Left forelimb (tissue), 1 donor: ENCODE measurements at places on chromosomes 11 and 22.

GRCh38 chr22:42648017-42648367 lies 1.2 kb downstream of the CYB5R3 start:
- no peak for DNase-seq

DNA sequence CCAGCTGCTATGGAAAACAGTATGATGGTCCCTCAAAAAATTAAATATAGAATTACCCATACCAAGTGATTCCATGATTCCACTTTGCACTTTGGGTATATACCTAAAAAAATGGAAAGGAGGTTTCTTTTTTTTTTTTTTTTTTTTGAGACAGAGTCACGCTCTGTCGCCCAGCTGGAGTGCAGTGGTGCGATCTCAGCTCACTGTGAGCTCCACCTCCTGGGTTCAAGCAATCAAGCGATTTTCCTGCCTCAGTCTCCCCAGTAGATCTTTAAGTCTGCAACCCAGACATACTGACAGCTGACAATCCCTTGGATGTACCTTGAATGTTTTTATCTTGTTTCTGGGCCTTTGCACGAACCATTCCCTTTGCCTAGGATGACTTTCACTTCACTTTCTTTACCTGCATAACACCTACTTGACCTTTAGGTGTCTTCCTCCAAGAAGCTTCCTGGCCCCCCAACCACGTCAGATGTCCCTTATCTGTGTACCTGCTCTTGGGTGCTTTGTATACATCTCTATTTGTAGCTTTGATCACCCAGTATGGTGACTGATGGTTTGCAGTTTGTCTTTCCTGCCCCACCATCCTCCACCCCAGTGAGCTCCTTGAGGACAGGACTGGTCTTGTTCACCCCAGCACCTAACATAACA lies 11.6 kb downstream of the UCP3 start:
- DNase-seq, result no peak

GRCh38 chr11:99343117-99343516 lies 322.4 kb downstream of the CNTN5 start:
- DNase-seq, result no peak

DNA sequence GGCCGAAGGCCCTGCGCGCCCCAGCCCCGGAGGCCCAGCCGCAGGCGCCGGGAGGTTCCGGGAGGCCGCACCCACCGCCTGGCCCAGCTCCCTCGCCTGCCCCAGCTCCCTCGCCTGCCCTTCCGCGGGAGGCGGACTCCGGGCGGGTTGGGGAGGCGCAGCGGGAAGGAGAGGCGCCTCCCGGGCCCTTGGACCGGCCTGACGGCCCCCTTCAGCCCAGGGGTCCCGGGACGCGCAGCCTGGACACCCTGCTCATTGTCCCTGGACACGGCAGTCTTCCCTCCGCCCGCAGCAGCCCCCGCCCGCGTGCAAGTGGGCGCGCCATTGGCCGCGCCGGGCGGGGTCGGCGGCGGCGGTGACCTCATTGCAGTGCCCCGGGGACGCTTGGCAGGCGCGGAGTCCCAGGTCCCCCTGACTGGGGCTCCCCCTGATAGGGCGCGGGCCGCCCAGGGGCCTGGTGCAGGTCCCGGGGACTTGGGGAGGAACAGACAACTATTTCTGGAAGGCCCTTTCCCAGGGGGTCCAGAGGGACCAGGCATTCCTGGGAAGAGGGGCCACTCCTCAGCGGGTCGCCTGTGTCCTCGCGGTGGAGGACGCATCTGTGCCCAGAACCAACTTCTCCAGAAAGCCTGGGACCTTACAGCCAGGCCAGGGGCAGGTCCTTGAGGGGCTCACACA lies 501 bp downstream of the CD151 start:
- DNase-seq, result no peak

DNA sequence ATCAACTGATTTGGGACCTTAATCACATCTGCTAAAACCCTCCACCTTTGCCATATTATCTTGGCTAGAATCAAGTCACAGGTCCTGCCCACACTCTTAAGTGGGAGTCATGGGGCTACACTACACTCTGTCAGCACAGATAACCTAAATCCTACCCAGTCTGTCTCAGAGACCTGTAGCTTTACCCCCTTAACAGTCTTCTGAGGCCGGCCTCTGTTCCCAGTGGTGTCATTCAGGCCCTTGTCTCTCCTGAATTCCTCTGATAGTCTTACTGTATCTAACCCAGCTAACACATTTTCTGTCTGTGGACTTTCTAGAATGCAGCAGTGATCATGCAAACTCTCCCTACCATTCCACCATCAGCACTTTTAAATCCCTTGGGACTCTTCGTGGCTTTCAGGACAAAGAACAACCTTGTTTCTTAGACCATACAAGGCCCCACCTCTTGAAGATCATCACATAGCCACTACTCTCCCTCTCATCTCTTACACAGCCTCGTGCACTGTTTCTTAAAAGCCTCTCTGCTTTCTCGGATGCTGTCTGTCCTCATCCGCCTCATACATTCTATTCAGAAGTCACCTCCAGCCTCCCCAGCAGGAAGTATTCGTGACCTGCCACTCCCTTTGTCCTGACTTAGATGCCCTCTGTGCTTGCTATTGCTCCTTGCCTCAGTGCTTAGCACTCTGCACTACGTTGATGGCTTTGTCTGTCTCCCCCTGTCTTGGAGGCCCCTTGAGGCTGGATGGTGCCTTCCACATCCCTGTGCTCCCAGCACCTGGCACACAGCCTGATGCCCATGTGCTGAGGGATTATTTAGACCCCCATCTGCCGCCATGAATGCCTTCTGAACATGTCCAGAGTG lies 57.9 kb downstream of the PANX1 start:
- no peak for DNase-seq

DNA sequence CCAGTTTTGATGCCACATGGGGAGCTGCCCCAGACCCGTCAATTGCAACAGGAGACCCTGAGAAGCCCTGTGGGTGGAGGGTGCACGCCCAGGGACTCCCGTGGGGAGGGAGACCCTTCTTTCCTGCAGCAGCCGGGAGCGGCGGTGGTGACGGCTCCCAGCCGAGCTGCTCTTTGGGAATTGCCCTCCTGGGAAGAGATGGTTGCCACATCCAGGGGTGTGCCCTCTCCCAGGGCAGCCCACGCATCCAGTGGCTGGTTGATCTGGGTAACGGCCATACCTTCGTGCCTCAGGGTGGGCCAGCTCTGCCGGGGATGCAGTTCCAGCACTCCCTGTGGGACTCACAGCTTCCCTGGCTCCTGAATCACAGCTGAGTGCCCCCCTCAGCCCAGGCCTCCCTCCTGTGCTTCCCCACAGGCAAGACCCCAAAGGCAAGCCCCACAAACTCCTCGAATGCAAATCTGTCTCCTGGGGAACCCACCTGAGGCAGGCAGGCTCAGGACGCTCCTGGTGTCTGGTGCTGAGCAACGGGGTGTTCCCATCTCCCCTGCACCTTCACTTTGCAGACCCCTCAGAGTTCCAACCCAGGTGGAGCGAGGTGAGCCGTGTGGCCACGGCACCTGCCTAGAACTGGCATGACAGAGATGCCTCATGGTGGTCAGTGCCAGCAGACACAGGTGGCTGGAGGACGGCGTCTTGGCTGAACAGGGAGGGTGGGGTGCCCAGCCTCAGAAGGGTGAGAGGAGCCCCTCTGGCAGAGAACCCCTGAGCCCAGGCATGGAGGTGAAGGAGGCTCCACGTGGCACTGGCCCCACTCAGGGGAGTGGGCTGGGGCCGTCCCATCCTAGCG lies 1027.4 kb downstream of the BRD1 start:
- DNase-seq, result no peak

GRCh38 chr11:8313504-8314090 lies 49.9 kb upstream of the LMO1 start:
- no peak for DNase-seq

GRCh38 chr11:19279451-19279850 lies 38.7 kb upstream of the E2F8 start:
- no peak for DNase-seq

DNA sequence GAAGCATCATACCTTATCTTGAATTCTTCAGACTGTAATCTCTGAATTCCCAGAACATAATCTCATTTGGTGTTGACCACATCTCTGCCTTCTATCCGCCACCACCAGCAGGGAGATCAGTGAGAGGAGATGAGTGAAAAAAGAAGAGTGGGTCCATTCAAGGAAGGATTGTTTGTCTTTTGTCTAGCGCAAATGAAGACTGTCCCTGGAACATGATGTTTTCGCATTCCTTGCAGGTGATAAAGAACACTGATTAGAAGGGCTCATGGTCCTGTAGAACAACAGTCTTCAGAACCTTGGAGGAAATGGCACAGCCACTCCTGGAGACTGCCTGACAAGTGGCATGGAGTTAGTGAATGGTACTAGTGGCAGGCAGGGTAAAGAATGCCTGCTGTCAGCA lies 869.6 kb downstream of the JRKL start:
- DNase-seq, result no peak

DNA sequence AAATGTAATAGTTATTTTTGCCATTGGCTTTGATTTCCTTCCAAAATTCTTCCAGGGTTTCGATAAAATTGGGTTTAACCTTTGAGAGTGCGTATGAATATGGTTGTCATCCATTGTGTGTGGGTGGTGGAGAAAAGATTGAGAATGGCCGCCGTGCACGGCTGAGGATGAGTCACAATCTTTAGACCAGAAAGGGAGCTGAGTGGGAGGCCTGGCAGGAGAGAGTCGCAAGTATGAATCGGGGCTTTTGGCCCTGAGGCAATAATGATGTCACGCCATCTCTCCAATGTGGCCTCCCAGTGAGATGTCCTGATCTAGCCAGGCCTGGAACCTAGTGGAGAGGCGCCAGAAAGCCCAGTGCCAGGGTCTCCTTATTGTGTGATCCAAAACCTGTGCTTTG lies 33.1 kb upstream of the SMPD1 start:
- DNase-seq, result no peak

GRCh38 chr11:122033193-122033592 lies 82.8 kb downstream of the BLID start:
- DNase-seq, result no peak

DNA sequence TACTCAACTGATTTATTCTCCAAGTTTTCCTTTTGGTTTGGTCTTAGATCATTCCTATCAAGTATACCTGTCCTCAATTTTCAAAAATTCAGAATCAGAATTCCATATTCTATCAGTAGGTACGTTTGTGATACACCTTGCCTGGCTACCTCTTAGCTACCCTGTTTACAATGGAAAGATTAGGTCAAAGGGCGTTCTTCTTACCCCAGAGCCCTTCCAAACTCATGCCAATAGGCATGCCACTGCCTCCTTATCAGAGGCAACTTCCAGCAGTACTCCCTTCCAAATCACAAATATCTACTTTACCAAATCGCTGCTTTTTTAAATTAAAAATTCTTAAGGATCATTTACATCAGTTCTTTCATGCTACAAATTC lies 1.0 kb downstream of the PATL1 start:
- no peak for DNase-seq

GRCh38 chr22:49321477-49322055 lies 506.1 kb downstream of the BRD1 start:
- DNase-seq, result peak; percentile 56

DNA sequence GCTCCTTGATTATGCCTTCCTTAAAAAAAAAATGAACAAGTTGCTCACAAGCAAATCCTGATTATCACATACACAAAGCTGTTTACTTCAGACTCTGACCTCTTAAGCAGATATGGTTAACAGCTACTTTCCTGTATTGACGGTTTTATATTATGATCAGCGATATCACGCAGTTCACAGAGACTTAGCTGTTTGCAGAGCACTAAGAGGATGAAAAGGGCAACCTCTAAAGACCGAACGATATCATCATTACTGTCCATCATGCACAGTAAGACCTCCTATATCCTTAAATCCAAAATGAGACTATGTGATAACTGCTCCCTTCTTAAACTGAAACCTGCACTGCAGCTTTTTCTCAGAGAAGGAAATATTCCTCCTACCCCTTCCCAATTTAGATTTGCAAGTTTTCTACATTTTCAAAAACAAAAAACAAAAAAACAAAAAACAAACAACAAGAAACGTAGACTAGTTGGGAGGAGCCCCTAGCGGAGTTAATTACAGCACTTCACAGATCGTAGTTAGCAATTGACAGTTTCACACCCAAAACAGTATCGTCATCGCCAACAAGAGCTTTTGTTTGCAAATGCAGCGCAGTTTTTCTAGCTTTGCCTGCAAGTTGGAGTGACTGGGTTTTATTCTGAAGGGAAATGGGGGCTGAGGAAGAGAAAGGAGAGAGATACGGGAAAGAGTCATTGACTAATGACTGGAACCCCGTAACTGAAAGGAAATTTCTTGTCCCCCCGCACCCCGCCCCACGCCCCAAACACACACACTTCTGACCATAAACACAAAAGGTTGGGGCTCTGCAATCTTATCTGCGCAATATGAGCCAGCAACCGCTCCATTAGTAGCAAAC lies 1.2 kb downstream of the DDX6 start:
- no peak for DNase-seq

GRCh38 chr11:128939591-128939990 lies 3.1 kb downstream of the TP53AIP1 start:
- DNase-seq, result no peak

- no peak for DNase-seq
Measured at GRCh38 chr11:128262463-128263345, 324.7 kb downstream of the ETS1 start.

- no peak for DNase-seq
Measured at GRCh38 chr11:129324533-129325175, 51.0 kb upstream of the BARX2 start.

GRCh38 chr11:111456086-111456858 lies 55.9 kb downstream of the BTG4 start:
- peak; percentile 55 for DNase-seq

GRCh38 chr22:21677606-21678443 lies 12.0 kb downstream of the PPIL2 start:
- DNase-seq, result no peak

GRCh38 chr11:61828379-61828628 lies 204 bp downstream of the FADS2 start:
- no peak for DNase-seq

DNA sequence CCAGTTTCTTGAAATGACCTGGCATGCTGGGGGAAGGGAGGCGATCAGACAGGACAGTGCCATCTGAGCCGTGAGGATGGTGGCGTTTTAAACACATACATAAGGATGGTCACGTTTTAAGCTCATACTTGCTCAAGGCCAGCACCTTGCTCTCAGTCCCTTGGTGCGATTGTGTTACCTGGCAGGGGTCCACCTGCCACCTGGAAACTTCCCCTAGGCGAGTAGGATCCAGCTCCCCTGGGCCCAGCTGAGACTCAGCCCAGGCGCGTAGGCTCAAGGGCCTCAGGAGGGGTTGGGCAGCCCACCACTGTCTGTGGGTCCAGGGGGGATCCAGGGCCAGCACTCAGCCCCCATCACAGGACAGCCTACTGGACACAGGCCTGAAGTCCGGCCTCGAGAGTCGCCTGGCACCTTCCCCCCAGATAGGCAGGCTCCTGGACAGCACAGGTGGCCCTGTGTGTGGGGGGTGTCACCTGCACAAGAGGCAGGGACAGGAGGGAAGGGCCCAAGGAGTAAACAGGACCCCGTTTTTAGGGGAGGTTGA lies 185.8 kb downstream of the BRD1 start:
- DNase-seq, result no peak
